ENCODE measurements at places on chromosomes 11 and 22. TPM values are rescaled to one million over a fixed set of nuclear protein-coding genes. Genes with fewer than 3 reads are reported as not detected.

- DNase-seq = peak; percentile 54
These were observed 41.8 kb downstream of the LIF start for GRCh38 chr22:30204742-30205111.

DNA sequence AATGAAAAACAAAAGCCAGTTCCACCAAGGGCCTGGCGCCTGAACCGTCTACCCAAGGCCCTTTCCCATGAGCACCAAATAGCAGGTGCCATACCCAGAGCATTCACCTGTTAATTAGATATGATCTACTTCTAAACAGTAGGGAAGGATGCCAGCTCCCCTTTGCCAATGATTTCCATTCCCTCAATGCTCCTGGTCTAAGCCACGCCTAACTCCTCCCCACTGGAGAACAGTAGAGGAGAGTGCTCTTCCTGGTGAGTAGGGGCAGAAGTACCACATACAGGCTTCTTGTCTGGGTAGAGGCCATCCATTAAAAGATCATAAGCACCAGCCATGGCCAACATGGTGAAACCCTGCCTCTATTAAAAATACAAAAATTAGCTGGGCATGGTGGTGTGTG, 40.7 kb downstream of the PACSIN2 start:
- DNase-seq = no peak

- no peak for DNase-seq
These were observed 792.2 kb downstream of the METTL15 start for GRCh38 chr11:28900427-28900826.

- no peak for DNase-seq
These were observed 1.1 kb downstream of the MMP20 start for GRCh38 chr11:102623998-102624397.

- DNase-seq = no peak
These were observed 43.0 kb downstream of the MMP20 start for GRCh38 chr11:102582140-102582539.

DNA sequence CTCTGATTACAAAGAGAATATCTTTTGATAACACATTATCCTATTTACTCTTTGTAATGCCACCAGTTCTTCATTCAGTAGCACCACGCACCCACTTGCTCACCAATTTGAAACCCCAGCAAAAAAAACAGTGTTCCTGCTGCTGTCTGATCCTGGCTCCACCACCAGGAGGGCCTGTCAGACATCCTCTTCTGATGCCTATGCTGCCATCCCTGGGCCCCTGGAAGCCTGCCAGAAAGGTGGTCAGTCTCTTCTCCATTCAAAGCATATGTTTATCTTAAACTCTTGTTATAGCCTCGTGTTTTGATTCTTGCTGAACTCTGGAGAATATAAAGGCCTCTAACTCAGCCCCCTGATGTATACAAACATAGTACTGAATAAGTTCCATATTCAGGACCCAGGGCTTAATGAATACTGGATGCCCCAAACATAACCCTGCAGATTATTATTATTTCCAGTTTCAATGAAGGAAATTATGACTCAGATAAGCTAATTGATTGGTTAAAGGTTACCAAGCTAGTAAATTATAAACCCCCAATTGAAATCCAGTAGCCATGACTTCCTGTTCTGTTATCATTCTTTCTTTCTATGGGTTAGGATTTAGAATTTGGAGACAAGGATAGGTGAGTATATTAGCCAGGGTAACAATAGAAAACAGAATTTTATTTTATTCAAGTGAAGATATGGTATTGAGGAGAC, 116.7 kb downstream of the NTM start:
- peak; percentile 27 for DNase-seq

GRCh38 chr11:71153005-71153390, 99.4 kb downstream of the SHANK2 start:
- no peak for DNase-seq

DNA sequence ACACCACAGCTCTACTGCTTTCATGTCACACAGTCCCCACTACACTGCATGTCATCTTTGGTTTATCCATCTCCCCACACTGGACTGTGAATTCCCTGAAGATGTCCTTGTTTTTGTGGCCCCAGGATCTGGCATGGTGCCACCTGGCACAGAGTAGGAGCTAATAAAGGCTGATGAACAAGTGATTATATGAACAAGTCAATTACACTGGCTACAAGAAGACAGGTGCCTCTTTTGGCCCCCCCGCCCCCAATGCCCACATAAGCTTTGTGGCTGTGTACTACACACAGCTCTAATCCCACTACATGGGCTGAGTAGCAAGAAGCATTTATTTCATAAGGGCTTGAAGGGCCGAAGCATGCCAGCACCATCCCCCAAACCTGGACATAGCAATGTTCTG, 24.7 kb downstream of the PLEKHA7 start:
- no peak for DNase-seq

DNA sequence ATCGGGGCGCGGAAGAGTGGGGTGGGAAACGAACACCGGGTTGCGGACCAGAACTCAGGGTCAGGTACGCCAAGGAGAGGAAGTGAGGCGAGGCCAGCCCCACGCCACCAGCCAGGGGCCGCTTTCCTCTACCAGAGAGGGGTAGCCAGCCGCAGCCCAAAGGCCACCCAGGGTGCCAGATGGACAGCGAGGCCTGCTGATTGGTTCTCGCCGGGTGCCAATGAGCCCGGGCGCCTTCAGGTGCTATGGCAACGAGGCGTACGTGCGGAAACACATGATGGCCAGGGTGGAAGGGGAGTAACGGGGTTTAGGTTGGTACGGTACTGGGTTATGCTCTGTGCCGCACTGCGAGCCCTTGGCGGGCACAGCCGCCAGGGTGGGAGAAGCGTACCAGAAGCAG, 128.9 kb downstream of the SERGEF start:
- DNase-seq = no peak

DNA sequence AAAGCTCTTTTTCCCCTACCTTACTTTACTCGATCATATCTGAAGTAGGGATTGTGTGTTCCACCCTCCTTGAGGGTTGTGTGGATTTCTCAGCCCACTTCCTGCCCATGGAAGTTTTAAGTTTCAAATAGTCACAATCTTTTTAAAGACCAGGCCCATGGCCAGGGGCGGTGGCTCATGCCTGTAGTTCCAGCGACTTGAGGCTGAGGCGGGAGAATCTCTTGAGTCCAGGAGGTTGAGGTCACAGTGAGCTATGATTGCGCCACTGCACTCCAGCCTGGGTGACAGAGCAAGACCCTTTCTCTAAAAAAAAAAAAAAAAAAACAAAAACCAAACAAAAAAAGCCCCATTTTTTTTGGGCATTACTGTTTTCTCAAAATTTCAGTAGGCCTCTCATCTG, 36.3 kb upstream of the LRRC10B start:
- no peak for DNase-seq

- no peak for DNase-seq
These were observed 822 bp downstream of the MARK2 start for GRCh38 chr11:63839508-63840355.

DNA sequence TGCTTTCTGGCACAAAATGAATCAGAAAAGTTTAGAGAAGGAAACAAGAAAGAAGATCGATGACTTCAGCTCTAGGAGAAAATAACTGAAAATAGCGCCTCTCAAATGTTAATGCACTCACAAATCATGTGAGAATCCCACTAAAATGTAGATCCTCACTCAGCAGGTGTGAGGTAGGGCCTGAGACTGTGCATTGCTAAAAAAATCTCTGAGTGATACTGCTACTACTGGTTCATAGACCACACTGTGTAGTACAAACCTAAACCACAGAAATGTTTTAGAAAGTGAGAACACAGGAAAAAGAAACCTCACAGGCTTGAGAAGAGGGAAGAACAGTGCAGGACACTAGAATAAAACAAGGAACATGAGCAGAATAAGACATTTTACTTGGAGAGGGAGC, 2.0 kb downstream of the OR8D4 start:
- no peak for DNase-seq

- peak; percentile 31 for DNase-seq
These were observed 935 bp upstream of the RCOR2 start for GRCh38 chr11:63917692-63918506.

DNA sequence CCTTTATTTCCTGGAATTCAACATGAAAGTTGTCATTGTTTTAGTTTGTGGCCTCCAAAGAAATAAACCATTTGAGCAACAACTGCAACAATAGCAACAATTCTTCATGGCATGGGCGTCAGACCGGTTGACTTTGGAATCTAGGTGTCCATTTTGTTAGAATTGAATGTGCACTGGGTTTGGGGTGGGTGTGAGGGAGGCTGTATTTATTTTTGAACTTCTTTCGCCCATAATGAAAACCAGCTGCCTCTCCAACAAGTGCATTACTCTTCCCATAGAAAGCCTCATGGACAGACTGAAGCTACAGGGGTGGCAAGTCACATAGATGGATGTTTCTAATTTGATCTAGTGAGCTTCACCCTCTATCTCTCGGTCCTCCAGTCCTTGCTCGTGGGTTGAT, 85.4 kb downstream of the ADAMTS15 start:
- DNase-seq = no peak

The IL17REL gene
- 0.06 TPM for total RNA-seq

The POGLUT3 gene
- total RNA-seq = 21.6 TPM

The FGF3 gene
- not detected for total RNA-seq

The TLCD5 gene
- total RNA-seq = 9.8 TPM

The HIKESHI gene
- total RNA-seq = 25.8 TPM

The RPL27A gene
- total RNA-seq = 513 TPM

The NLRP6 gene
- total RNA-seq = 0.69 TPM

Data from mucosa of gallbladder (tissue), 1 donor.